Activated CD4-positive, alpha-beta T cell treated with anti-CD3 and anti-CD28 coated beads for 24 hours (primary cell): ENCODE measurements at places on chromosomes 7 and 10.

DNA sequence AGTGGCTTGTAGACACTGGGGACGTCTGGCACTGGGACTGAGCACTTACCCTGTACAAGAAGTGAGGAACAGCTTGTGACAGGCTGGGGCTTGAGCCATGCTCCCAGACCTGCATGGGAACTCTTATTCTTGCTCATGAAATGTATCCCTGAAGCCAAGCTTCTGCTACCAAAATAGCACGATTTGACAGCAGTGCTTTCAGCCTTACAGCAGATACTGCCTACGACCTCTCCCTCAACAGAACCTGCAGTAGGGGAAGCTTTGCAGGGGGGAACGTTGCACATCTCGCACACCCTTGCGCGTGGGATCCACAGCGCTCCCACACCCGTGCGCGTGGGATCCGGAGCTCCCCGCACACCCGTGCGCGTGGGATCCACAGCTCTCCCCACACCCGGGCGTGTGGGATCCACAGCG, 88.0 kb downstream of the CREM start:
- DNase-seq: no peak

DNA sequence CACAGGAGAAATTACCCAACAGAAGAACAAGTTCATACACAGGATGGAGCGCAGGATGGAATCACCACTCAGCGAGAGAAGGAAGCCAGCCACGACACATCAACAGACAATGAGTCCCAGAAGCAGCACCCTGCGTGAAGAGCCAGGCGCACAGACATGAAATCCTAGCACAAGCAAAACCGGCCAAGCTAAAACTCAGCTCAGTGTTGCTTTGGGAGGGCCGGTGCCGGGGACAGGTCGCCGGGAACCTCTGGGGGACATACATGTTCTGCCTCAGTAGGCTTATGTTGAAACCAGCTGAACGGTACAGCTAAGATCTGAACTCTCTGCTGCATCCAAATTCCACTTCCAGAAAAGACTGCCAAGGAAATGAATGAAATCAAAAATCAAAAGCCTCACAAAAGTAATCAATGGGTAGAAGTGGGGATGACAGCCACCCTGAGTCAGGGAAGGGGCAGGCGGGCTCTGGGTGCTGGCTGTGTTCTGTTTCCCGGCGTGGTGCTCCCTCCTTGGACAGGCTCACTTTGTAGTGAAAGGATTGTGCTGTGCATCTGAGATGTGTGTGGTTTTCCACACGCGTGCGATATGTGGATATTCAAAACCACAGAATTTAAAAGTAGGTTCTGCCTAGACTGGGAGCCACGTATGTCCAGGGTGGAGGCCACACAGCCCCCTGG, 114.7 kb downstream of the PDGFA start:
- no peak for DNase-seq

GRCh38 chr7:80806663-80807062, 112.2 kb downstream of the SEMA3C start:
- no peak for DNase-seq

DNA sequence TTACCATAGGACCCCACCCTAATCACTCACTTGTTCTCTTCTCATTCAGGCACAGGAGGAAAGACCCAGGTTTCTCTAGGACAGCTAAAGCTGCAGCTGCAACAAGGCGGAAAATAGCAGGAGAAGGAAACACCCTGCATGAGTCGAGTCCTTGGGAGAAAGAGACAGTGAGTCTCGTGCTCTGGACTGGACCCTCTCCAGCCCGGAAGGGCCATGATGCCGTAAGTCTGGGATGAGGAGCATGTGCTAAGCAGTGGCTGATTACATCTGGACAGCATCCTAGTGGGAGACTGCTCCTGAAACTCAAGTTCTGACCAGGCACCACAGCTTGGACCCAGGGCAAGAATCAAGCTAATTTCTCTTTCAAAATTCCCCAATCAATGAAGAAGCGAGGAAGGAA, 39.4 kb downstream of the FBXW4 start:
- DNase-seq: no peak

- DNase-seq: no peak
Measured at GRCh38 chr7:123024989-123025758, 29.7 kb upstream of the TAS2R16 start.

DNA sequence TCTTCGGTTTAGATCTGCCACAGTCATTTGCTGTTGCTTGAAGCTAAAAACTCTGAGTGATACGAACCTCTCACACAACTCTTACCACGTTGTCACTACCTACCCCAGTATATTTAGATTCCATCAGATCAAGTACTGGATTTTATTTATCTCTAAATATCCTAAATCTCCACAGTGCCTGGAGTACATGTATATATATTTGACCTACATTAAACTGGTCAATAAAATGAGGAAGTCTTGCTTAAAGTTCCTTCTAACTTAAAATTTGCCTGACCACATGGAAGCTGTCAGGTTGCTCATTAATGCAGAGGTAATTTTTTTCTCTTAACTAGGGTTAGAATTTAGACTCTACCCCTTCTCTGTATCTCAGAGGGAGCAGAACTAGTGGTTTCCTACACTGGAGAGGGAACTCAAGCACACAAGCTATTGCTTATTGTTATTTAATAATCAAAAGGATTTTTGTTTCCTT, 3.1 kb upstream of the MACC1 start:
- no peak for DNase-seq
